Sigmoid colon (tissue), 7 donors: ENCODE measurements at places on chromosomes 2 and 18. TPM values are rescaled to one million over a fixed set of nuclear protein-coding genes. Genes with fewer than 3 reads are reported as not detected.

The EMILIN1 gene
- 156 TPM for total RNA-seq

The GNAL gene
- 13.2 TPM for total RNA-seq

The CACNB4 gene
- 2.1 TPM for total RNA-seq

The CBLN2 gene
- total RNA-seq = 5.8 TPM

DNA sequence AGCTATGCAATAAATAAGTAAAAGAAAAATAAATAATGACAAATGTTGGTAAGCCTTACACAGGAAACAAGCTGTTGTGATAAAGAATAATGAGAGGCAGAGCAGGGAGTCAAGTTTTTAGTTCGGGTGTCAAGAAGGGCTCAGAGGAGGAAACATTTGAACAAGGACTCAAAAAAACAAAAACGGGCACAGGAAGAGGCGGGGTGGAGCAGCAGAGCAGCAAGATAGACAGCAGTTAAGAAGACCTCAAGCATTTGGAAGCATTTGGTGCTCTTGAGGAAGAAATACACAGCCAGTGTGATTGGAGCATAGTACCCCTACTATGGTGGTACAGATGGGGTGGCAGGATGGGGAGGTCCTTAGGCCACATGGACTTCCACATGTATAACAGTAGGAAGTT is 2.8 kb downstream of the TMEM169 start:
- no peak for DNase-seq
- no peaks in the 10 kb centered on the region for H3K27me3 ChIP-seq
- no peak overlapping the region for H3K27ac ChIP-seq
- H3K4me1 ChIP-seq = peaks cover 14% of the 10 kb centered on the region
- no peaks in the 10 kb centered on the region for H3K36me3 ChIP-seq

- peak overlapping the region; percentile 21 for H3K27ac ChIP-seq
- no peak for DNase-seq
- H3K36me3 ChIP-seq = peaks cover 44% of the 10 kb centered on the region
- H3K4me3 ChIP-seq = no peak overlapping the region
- H3K4me1 ChIP-seq = no peaks in the 10 kb centered on the region
Observed at GRCh38 chr2:218745160-218745558, 34.5 kb downstream of the TTLL4 start.
